ENCODE measurements at places on chromosomes 3 and 15.

GRCh38 chr3:50256978-50257890 lies 11.7 kb upstream of the SEMA3B start:
- DNase-seq, result no peak

GRCh38 chr3:42803414-42804105 lies 730 bp downstream of the HIGD1A start:
- peak; percentile 3 for DNase-seq

DNA sequence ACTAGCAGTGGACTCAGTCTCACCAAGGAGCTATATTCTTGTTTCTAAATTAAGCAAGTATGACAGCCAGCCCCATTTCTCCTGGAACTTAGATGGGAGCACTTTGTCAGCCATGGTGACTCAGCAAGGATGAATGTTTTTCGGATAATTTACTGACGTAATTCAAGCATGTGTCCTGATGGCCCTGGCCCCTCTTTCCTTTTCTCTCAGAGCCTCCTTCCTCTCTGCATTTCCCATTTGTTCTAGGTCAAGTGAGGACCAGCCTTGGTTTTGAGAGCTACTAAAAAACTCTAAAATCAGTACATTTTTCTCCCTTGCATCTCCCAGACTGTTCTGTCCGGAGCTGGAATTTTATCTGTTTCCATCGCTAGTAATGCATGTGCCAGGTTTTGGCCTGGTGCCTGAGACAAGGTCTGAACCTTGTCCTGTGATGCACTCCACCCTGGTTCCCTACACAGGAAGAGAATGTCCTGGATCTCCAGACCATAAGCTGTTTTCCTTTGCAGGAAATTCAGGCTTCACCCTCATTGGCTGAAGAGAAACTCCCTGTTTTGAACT lies 256.6 kb upstream of the ROPN1 start:
- DNase-seq, result no peak

- no peak for DNase-seq
Observed at GRCh38 chr15:72835294-72835890, 51.8 kb upstream of the ADPGK start.

GRCh38 chr3:183560607-183561006 lies 5.1 kb upstream of the KLHL6 start:
- no peak for DNase-seq

GRCh38 chr15:38058596-38059075 lies 124.2 kb downstream of the TMCO5A start:
- DNase-seq, result no peak

- DNase-seq, result no peak
Observed at GRCh38 chr15:59812250-59812870, 123.2 kb upstream of the BNIP2 start.

DNA sequence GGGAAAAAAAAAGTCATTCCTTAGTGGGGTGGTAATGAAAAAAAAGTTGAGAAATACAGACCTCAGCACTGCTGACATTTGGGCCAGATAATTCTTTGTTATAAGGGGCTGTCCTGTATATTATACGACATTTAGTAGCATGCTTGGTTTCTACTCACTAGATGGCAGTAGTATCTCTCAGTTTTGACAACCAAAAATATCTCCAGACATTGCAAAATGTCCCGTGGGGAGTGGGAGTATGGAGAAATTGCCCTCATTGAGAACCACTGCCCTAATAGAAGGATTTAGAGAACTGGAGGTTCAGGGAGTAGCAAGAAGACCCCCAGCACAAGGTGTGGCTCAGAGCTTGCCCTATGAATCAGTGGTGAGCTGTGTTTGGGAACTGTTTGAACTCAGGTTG lies 28.6 kb upstream of the TEX264 start:
- DNase-seq, result no peak

- no peak for DNase-seq
Observed at GRCh38 chr15:94602754-94603470, 371.6 kb downstream of the MCTP2 start.

DNA sequence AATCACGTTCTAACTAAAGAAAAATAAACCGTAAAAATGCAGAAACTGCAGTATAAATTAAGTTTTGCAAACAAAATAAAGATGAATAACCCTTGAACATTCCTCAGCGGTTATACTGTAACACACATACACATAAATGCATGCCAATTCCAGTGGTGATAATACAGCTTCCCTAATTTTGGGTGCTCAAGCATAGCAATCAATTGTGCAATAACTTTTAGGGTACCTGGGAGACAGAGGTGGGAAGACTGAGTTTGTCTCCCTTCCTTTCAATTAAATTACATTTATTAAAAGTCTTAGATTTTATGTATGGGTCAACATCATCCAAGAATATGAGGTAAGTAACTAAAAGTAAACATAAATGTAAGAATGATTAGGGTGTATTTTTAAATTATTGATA lies 71.8 kb downstream of the SETD2 start:
- no peak for DNase-seq

GRCh38 chr15:66946578-66947164 lies 118.7 kb upstream of the SMAD3 start:
- DNase-seq, result peak; percentile 63

GRCh38 chr3:2153547-2153946 lies 54.9 kb downstream of the CNTN4 start:
- no peak for DNase-seq

GRCh38 chr3:28265641-28266040 lies 24.2 kb downstream of the CMC1 start:
- no peak for DNase-seq

GRCh38 chr3:123586968-123587367 lies 2.1 kb upstream of the HACD2 start:
- no peak for DNase-seq

DNA sequence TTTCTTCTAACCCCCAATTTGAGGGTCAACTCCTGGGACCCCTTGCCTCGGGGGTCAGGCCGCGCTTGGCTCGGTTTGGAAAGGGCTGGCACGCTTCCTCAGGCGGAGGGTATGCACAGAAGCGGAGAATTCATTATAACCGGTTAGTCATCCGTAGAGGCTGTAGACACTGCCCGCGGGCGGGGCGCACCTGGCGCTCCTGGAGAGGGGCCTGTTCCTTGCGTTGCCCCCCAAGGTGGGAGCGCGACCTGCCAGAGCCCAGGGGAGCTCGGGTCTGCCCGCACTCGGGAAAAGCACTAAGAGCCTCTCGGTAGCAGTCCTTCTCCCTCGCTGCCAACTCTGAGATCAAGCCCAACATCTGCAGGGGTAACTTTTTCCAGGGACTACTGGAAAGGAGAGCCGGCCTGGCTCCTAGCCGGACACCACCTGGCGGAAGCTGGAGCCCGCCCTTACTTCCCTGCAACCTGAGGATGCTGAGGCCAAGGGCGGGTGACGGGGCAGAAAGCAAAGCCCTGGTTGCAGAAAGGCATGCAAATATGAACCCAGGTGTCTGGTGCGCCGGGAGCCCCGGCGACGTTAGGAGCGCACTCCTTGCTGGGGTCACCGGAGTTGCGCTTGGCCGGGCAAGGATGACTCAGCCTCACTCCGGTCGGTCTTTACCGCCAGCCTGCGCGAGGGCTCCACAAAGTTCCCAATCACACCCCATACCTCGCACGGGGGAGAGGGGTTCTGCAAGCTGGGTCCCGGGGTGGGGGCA lies 1.5 kb upstream of the CACNA2D3 start:
- no peak for DNase-seq

GRCh38 chr15:79798311-79798710 lies 98.5 kb downstream of the MTHFS start:
- no peak for DNase-seq

DNA sequence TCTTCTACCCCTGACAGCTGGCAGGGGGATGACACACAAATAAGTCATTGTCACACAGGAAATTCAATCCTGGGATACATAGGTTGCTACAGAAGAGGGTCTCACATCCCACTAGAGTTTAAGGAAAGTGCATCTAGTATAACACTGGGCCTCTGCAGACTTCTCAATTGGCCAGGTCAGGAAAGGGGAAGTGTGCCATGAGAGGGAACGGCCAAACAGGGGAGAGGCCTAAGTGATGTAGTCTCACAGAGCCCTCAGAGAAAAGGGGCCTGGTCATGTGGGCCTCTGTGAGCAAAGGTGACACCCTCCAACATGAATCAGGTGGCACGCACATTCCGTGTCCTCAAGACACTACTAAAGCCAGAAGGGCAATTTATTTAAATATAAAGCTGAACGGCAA lies 11.2 kb downstream of the ZXDC start:
- no peak for DNase-seq

GRCh38 chr3:71689291-71689690 lies 35.9 kb downstream of the EIF4E3 start:
- DNase-seq, result no peak

DNA sequence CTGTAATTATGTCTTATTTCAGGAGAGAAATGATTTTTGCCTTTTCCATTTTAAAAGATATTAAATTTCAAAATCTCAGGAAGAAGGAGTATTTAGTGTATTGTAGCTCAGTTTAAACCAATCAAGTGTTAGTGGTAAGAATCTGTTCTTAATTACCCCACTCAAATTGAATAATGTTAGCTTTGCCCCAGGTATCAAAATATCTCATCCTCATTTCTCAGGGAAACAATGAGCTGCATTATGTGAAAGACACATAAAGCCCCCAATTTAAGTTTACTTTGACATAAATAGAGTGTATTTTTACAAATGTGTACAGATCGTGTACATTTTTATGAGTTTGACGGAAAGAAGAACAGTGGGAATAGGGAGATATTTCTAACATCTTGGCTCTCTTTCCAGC lies 317.4 kb upstream of the RARB start:
- DNase-seq, result no peak

- no peak for DNase-seq
Observed at GRCh38 chr3:144687862-144688261, 716.2 kb downstream of the DIPK2A start.

DNA sequence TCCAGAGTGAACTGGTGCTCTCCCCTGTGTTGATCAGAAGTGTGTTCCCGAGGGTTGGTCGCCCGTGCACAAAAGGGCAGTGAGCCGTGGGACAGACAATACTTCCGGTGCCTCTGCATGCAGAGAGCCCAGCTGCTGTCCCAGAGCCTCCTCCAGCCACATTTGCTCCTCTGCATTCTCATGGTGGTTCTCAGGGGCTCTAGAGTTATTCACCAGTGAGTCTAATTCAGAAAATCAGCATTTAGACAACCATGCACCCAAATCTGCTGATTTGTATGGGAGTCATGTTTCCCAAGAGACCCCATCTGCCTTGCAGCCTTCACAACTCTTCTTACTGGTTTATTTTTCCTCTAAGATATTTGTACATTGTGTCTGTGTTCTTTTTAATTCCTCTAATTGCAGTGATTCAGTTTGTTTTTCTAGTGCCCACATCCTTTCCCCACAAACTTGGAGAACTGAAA lies 107.0 kb upstream of the SPRED1 start:
- DNase-seq, result no peak

DNA sequence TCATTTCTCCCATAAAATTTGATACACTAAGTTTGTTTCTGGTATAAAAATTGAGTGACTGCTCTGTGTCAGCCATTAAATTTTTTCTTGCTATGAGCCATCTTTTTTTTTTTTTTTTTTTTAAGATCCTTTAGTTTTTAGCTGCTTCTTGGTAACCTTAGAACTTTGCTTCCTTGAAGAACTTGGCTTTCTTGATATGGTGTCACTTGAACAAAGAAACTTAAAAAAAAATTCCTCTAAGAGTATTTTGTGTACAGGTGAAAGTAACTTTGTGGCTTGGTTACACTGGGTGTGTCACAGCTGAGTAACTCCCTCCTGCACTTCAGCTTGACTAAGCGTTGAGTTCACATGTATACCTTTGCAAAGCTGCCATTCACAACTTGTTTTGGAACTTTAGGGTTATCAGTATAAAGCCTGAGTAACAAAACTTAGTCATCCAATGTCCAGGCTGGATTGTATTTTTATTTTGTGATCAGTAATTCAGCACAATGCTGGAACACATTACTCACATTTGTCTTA lies 6.5 kb downstream of the CHD2 start:
- peak; percentile 62 for DNase-seq

DNA sequence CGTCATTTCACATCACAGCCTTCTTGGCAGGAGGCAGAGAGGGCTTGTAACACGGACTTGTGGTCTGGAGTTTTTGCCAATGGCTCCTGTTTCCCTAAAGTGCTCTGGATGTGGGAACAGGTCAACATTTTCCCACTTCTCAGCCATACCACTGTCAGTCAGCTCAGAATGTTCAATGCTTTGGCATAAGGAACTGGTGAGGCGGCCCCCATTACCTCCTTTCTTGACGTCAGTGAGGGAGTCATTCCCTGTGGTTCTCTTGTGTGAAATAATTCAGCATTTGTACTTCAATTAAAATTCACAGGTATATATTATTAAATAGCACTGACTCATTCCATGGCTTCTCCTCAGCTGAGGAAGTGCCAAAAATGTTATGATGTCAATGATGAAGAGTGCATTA lies 167.1 kb downstream of the P3H2 start:
- no peak for DNase-seq

DNA sequence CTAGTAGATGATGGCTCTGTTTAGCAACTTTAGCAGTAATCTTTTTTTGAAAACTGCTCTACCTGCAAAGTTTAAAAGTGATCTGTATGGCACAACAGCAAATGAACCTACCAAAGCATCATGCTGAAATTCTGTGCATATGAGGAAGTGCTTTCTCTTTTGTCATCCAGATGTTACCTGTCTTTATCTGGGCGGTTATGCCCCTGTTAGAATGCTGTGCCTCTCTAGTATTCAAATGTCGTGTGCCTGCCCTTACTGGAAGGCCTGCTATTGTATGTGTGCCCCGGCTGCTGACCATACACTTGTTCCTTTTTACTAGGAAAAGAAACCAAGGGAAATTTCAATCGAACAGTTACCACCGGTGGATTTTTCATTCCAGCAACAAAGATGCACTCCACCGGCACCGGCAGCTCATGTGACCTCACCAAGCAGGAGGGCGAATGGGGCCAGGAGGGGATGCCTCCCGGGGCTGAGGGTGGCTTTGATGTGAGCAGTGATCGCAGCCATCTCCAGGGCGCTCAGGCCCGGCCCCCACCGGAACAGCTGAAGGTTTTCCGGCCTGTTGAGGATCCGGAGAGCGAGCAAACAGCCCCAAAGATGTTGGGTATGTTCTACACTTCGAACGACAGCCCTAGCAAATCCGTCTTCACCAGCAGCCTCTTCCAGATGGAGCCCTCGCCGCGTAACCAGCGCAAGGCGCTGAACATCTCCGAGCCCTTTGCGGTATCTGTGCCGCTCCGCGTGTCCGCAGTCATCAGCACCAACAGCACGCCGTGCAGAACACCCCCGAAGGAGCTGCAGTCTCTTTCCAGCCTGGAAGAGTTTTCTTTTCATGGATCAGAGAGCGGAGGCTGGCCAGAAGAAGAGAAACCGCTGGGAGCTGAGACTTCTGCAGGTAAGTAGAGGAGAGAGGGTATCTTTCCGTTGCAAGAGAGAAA lies 61.6 kb downstream of the TMEM39A start:
- DNase-seq, result no peak

- no peak for DNase-seq
Observed at GRCh38 chr3:42668413-42668760, 14.9 kb downstream of the ZBTB47 start.

- no peak for DNase-seq
Observed at GRCh38 chr3:169895072-169895471, 16.3 kb upstream of the SAMD7 start.

- no peak for DNase-seq
Observed at GRCh38 chr15:40029979-40030893, 8.7 kb downstream of the SRP14 start.

- DNase-seq, result no peak
Observed at GRCh38 chr15:26098801-26099200, 235.7 kb upstream of the ATP10A start.
